GM06990 (cell line): ENCODE measurements at places on chromosomes 6 and 20.

- peak; percentile 31 for DNase-seq
These were observed 28.9 kb upstream of the ZNF217 start for GRCh38 chr20:53622247-53623133.

GRCh38 chr20:47360297-47361056, 4.0 kb upstream of the ZMYND8 start:
- DNase-seq, result peak; percentile 62

DNA sequence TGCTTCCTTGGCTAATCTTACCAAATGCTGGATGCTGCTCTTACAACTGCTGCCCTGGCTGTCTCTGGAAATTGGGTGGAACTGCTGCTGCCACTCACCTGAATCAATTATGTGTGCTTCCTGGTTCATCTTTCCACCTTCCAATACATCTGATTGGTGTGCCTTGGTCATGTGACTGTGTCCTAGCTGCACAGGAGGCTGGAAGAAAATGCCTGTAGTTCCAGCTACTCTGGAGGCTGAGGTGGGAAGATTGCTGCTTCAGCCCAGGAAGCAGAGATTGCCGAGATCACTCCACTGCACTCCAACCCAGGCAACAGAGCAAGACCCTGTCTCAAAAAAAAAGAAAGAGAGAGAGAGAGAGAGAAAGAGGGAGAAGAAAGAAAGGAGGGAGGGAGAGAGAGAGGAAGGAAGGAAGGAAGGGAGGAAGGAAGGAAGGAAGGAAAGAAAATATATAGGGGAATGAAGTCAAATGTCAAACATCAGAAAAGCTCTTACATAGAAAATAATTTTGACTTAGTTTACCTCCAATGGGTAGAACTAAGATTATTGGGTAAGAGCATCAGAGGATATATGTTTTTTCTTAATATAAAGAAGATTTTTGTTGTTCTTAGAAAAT, 14.1 kb upstream of the PPARD start:
- DNase-seq, result no peak

GRCh38 chr6:29797135-29797534, 30.5 kb upstream of the HLA-G start:
- no peak for DNase-seq

DNA sequence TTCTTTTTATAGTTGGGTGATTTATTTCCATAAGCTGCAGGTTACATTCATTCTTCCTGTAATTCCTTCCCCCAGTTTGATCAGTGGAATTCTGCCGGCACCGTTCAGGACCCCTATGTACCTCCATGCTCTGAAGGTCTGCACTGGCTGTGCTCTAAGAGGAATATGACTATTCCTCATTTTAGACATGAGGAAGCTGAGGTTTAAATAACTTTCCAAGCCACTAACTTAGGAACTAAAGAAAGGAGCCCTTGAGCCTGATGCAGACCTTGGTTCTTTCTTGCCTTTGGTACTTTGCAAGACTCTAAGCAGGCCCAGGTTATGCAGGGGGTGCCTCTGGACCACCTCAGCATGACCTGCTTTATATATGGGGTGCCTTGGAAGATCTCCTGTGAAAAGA, 318.5 kb downstream of the QKI start:
- DNase-seq, result no peak

DNA sequence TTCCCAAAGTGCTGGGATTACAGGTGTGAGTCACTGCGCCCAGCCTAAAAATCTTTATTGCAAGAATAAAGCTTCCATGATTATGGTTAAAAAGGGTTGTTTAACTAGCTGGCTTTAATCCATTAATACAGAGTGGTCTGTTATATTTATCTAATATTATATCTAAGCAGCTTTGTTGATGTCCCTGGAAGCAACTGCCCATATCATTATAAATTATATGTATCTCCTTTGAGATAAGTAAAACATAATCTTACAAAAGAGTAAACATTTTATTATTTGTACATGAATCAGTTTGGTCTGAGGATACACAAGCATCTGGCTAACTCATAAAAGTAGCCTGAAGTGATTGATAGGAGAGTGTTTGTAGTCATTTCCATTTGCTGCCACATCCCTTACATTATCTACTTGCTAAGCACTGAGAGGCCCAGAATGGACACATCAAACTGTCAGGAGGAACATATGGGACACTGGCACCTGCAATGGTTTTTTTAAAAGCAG, 46.9 kb downstream of the TRAF3IP2 start:
- no peak for DNase-seq

- DNase-seq, result peak; percentile 60
These were observed 105.0 kb downstream of the PREX1 start for GRCh38 chr20:48722737-48723191.

DNA sequence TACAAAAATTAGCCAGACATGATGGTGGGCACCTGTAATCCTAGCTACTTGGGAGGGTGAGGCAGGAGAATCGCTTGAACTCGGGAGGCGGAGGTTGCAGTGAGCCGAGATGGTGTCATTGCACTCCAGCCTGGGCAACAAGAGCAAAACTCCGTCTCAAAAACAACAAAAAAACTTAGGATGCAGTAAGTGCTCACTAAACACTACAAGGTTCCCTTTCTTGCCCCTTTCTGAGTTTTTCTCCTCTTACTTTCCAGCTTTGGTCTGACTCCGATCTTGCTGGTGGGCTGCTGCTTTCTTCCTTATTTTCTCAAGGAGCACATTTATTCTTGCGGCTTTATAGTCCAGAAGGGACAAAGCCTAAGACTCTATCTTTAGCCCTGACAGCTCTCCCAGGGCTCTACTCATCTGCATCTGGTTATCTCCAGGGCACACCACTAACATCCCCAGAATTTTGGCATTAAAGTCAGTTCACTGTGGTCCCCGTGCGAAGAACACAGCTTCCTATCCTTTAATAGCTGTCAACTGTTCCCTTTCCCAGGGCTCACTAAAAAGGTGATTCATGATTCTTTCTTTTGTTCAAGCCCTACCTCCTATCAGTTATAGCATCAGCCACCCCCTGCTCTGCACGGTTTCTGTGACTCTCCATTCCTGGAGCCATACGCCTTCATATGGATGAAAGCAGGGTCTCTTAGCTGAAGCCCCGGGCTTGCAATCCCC, 17.1 kb upstream of the RPN2 start:
- no peak for DNase-seq

GRCh38 chr20:60408435-60408834, 450.2 kb downstream of the CDH26 start:
- DNase-seq, result no peak

GRCh38 chr20:62355516-62355877, 11.6 kb downstream of the LAMA5 start:
- DNase-seq, result no peak

DNA sequence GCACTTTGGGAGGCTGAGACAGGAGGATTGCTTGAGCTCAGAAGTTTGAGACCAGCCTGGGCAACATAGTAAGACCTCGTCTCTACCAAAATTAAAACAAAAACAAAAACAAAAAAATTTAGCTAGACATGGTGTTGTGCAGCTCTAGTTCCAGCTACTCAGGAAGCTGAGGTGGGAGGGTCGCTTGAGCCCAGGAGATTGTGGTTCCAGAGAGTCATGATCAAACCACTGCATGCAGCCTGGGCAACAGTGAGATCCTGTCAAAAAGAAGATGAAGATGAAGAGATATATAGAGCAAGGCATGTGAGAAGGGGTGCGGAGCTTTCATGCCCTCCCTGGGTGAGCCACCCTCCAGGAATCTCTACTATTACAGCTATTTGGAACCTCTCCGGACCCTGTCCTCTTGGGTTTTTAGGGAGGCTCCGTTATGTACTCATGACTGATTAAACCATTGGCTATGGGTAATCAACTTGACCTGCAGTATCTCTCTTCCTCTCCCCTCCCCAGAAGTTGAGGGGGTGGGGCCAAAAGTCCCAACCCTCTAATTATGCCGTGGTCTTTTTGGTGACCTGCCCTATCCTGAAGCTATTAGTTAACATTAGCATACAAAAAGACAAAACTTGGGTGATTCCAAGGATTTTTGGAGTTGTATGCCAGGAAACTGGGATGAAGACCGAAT, 9.0 kb downstream of the POLH start:
- DNase-seq, result no peak

DNA sequence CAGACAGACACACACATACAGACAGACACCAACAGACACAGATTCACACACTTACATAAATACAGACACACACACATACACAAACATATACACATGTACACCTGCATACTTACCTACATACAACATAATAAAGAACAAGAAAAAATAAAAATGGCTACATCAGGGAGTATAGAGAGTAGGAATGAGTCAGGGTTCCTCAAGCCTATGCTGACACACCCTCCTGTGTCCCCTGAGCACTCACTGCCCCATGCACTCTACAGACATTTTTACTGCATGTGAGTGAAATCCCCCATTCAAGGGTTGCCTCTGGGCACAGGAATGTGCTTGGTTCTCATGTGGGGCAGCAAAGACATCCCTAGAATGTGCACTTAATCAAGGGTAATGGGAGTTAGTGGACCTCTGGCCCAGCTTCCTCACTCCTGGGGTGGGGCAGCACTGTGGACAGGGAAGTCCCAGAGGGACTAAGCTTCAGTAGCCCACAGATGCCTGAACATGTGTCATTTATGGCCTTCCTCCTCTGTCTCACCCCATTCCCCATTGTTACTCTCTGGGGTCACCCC, 185.9 kb upstream of the FOXA2 start:
- no peak for DNase-seq

GRCh38 chr6:47221565-47221964, 88.1 kb downstream of the TNFRSF21 start:
- no peak for DNase-seq

DNA sequence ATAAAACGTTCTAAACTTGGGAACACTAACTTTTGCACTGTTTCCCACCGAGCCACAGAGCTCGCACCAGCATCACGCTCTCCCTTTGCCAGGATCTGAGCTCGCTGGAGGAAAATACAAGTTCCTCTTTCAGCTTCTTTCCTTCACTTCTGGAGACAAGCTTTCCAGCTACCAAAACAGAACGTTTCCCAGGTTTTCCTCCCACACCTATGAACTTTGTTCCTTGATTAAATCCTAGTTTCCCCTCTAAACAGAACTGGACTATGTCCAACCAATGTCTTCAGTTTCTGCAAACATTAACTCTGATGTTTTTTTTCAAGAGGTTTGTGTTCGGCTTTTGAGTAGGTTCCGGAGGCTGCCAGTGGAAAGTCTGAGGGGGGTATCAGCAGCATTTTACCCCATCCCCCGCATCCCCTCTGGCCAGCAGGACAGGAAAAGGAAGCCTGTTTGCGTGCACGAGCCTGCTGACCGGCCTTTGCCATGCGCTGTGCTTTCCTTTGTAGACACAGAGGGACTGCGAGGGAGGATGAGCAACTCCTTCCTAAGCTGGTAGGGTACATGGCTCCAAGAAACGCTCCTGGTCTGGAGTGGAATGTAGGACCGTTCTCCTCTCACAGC, 135.5 kb downstream of the LY86 start:
- DNase-seq, result no peak

GRCh38 chr6:28648035-28648877, 122.6 kb downstream of the GPX5 start:
- peak; percentile 42 for DNase-seq

- DNase-seq, result no peak
These were observed 109.0 kb upstream of the TRAF3IP2 start for GRCh38 chr6:111714416-111715270.

DNA sequence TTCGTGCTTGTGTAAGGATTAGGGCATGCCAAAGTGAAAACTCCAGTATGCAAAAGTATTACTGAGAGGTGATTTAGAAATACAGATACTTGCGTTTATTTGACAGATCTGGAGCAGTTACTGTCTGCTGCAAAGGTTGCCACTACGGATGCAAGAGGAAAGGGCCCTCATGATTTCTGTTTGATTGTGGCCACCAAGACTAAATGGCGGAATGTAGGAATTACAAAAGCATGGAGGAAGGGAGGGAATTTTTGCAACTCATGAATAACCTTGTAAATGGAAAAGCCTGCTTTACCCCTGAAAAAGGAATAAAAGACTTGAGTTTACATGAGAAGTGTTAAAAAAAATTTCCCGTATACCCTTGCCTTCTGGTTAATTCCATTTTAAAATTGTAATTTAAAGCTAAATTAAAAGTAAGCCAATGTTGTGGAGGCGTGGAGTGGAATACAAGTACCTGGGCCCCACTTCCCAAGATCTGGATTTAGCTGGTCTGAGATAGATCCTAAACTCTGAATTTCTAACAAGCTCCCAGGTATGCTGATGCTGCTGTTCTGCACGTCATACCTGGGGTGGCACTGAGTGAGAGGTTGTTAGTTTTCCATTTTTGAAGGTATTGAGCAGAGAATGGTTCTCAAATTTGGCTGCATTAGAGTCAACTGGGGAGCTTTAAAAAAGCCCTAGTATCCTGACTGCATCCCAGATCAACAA, 56.6 kb upstream of the NKX2-2 start:
- DNase-seq, result no peak

- no peak for DNase-seq
These were observed 229.5 kb upstream of the DTNBP1 start for GRCh38 chr6:15892369-15892768.

DNA sequence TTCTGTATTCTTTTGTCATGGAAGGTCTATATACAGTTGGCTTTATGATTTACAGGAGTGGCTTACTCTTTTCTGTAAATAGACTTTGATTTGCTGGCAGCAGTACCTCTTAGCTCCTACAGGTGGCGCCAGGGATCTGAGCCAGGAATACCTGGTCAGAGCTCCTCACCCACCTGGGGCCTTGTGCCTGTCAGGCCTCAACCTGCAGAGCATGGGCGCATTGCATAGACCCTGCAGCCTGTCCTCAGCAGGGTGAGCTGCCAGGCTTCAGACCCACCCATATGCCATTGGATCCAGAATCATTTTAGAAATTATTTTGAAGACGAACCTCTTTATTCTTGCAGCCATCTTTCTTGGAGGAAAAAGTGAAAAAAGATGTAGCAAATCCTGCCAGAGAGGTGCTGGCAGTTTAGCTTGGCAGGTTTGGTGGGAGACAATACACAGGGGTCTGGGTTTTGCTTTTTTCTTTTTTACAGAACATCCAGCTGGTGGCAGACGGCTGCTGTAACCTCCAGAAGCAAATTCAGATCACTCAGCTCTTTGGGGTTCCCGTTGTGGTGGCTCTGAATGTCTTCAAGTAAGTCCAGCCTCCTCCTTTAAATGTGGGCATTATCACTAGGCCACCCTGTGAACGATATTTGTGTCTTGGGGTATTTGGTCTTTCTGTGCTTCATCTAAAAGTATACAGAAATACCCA, 149.1 kb downstream of the MTHFD1L start:
- peak; percentile 39 for DNase-seq

GRCh38 chr6:4280707-4281106, 145.3 kb upstream of the ECI2 start:
- DNase-seq, result no peak

DNA sequence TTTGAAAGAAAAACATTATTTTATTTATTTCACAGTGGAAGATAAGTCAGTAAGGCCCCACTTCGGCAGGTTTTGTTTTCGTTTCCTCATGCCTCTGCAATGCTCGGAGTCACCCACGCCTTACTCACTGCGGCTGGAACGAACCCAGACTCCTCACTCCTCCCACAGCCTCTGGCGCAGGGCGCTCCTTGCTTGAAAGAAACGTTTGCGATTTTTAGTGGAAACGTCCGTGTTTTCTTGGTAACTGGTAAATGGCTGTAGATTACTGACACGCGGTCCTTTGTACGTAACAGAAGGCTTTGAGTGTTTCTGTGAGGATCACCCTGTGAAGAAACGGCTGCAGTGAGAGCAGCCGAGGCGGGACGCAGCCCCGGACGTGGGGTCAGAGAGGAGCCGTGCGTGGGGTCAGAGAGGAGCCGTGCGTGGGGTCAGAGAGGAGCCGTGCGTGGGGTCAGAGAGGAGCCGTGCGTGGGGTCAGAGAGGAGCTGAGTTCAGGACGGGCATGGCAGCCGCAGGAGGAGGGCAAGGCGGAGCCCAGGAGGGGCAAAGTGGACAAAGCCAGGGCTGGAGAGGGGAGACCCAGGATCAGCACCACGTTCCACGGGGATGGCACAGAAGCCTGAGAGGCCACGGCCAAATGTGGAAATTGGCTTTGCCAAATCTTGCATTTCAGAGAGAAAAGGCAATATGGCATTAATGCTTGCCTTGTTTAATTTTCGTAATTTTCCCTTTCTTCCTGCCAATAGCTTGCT, 198.6 kb upstream of the THBS2 start:
- no peak for DNase-seq
